AG04449 (cell line): ENCODE measurements at places on chromosomes 11 and 22.

GRCh38 chr22:44024288-44024921, at the start of gene PARVB:
Gene PARVB, plus strand, starts transcription at chr22:44024302. Its CDS starts 38 bp downstream, at chr22:44024340.
- no peak for DNase-seq

DNA sequence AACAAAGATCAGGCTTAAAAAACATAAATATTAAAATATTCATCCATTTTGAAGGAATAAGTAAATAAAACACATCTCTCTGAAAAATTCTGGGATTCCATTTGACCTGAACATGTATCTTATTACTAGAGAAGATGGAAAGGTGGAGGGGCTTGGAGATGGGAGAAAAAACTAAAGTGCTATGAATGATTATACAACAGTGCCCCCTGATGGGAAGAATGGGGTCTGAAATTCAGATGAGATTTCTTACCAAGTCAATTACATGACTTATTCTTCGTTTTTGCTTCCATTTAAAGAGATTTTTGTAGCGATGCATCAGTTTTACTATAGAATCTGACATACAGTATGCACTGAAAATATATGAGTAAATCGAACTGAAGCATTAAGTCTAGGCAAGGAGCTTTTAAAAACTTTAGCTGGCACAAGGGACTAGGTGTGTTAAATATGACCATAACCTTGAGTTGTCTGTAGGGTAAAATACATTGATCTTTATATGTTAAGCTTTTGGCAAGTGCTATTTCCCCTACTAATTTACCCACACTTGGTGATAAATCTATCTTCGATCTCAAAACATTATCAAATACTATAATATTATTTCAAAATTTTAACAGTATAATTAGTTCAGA, 718.8 kb downstream of the CNTN5 start:
- no peak for DNase-seq

GRCh38 chr22:37496651-37497050, 10.5 kb upstream of the MFNG start:
- no peak for DNase-seq

- DNase-seq: no peak
Observed at GRCh38 chr11:68128682-68129327, 7.6 kb upstream of the CHKA start.

GRCh38 chr22:17569971-17570511, 6.7 kb downstream of the SLC25A18 start:
- no peak for DNase-seq

DNA sequence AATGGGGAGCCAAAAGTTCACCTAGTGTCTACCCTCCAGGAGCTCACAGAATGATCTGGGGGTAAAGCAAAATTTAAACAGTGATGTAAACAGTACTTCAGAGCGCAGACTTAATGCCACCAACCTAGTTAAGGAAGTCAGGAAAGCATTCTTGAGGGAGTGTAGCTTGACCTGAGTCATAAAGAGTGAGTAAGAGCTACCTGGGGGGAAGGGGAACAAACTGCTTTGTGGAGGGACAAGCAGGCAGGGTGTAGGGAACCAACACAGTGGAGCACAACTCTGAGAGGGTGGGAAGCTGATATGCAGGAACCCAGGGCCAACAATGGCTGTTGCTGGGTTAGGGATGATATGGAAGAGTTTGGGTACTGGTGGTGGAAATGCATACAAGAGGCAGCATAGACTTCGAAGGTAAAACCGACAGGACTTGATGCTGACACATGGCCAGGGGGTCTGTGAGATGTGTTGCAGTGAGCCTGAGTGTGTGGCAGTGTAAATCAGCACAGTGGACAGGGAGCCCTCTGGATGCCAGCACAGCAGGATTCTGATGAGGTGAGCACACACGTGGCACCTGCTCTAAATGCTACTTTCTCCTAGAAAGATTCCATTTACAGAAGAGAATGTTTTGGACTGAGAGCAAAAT, 58.3 kb upstream of the CYP2D6 start:
- DNase-seq: no peak
